ENCODE measurements at places on chromosomes 12 and 14.

DNA sequence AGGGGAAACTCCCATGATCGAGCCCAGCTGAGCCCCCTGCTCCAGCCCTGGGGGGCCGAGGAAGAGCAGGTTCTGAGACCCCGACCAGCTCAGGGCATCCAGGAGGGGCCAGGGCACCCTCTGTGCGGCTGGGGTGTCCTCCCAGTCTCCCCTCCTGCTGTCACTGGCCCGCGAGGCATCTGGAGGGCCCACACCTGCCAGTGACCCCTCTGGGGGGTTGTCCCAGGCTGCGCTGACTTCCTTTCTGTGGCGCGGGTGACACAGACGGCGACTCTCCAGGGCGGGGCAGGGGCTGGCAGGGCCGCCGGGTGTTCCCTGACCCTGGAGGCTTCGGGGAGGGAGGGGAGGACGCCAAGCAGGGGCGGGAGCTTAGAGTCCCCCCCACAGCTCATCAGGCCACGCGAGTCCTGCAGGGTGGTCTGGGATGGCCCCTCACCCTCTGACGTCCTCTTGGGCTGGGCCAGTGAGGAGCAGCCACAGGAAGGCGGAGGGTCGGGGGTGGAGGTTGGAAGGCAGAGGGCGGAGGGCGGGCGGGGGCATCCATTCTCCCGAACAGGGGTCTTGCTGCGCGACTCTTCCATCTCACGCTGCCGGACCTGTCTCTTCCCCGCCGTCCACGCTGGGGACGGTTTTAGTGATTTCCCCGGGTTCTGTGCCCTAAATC is 38.6 kb upstream of the FBRSL1 start:
- DNase-seq: no peak

DNA sequence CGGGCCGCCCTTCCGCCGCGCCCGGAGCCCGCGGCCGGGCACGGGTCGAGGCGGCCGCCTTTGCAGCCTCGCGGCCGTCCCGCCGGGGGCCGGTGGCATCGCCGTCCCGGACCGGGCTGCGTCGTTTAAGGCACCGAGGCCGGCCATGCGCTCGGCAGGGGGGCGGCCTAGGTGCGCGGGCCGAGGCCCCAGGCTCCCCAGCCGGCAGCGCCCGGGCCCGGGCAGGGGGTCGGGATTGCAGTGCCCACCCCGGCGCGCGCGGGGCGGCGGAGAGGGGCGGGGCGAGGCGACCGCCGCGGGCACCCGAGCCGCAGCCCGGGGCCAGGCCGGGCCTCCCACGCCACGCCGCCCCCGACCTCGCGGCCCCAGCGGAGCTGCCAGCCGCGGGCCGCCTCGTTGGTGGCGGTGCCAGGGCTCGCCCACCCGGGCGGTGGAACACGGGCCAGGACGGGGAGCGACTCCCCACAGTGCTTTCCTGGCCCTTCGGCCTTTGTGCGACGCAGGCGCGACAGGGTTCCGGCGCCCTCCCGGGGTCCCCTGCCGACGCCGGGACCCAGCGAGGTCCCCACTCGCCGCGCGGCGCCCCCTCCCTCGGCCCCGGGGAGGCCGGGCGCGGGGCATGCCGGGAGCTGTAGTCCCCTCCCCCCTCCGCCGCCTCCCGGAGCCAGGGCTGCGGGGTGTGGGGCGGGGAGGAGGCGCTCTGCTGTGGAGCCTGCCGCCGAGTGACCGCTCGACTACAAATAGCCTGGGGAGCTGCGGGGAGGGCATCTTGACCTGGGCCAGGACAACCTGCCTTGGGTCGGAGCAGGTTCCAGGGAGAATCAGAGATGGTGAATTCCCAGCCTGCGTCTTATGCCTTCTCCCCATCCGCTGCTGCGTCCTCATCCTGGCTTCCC is 769 bp downstream of the FKBP4 start:
- peak; percentile 52 for DNase-seq

DNA sequence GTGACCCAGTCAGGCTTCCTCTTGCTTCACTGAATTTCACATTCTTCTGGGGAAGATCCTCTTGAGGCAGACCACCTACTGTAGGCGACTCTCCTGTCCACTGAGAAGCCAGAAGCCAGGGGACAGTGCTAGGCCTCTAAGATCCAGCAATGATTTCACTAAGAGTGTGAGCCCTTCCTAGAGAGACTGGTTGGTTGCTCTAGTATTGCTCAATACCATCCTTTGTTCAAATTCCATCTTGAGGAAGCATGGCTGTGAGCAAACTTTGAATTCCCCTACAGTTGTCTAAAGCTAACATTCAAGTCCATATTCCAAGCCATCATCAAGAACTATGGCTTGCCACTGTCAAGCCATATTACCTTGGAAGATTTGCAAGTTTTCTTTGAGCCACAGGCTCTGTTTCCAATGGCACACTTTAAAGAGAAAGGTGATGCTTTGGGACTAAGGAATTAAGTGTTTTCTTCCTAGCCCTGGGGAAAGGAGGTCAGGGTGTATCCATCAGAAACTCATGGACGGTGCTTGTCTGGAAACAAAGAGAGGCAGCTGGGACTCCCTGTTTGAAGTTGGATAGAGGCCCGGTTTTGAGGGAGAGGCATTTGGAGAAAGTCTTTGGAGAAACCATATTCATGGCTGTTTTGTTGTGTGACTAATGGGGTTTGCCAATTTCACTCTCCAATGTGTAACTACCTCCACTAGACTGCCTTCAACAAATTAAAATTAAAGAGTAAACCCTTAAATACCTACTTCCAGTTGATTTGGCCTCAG is 1217.9 kb downstream of the VRK1 start:
- no peak for DNase-seq

GRCh38 chr12:67483871-67484554 is 164.5 kb upstream of the DYRK2 start:
- DNase-seq: no peak

- no peak for DNase-seq
Measured at GRCh38 chr14:20608383-20609110, 17.4 kb upstream of the RNASE12 start.

GRCh38 chr12:116601933-116602810 is 43.0 kb downstream of the MAP1LC3B2 start:
- DNase-seq: peak; percentile 63

GRCh38 chr12:8629486-8630033 is 16.9 kb upstream of the AICDA start:
- DNase-seq: no peak

DNA sequence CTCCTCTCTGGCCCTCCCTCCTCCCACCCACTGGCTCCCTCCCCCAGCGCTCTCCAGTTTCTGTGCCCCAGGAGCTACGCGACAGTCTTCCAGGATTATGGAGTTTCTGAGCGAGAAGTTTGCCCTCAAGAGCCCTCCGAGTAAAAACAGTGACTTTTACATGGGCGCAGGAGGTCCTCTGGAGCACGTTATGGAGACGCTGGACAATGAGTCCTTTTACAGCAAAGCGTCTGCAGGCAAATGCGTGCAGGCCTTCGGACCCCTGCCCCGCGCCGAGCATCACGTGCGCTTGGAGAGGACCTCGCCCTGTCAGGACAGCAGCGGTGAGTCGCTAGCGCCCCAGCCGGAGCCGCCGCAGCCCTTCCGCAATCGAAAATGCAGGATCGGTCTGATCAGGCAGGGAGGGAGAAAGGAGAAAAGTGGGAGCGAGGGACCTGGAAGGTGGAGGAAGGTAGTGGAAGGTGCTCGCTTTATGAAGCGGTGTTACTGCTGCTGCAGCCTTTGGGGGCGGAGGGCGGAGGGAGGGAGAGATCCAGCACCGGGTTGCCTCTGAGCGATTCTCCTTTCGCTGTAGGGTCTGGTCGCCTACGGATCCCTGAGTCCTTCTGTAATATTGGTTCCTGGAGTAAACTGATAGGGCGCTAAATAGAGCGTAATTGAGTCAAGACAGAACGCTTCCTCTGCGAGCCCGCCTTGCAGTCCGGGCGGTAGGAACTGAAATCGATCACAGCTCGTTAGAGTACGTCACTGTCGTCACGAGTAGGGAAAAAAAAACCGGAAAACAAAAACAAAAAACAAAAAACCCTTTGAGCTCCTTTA is at the start of gene ALX1:
Gene ALX1, plus strand, starts transcription at position 56 of the 819 bp plus-strand sequence. Its CDS starts 42 bp downstream, at position 98.
- DNase-seq: peak; percentile 64

- no peak for DNase-seq
Measured at GRCh38 chr14:73795974-73796373, 55.7 kb upstream of the PTGR2 start.

DNA sequence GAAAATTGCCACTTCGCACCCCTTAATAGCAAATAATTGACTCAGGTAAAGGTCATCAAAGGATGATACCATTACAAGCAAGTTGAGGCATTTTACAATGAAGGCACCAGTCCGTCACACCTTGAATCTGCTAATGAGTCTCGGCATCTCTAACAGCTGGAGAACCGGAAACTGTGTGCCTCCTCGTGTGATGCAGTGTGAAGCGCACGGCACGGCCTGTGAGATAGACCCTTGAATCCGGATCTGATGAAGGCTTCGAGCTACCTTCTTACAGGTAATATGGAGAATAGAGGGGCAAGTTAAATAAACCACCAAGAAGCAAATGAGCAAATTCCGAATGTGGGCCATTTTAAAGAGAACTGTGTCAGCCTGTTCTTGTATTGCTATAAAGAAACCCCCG is 19.8 kb upstream of the TUBA1A start:
- no peak for DNase-seq

DNA sequence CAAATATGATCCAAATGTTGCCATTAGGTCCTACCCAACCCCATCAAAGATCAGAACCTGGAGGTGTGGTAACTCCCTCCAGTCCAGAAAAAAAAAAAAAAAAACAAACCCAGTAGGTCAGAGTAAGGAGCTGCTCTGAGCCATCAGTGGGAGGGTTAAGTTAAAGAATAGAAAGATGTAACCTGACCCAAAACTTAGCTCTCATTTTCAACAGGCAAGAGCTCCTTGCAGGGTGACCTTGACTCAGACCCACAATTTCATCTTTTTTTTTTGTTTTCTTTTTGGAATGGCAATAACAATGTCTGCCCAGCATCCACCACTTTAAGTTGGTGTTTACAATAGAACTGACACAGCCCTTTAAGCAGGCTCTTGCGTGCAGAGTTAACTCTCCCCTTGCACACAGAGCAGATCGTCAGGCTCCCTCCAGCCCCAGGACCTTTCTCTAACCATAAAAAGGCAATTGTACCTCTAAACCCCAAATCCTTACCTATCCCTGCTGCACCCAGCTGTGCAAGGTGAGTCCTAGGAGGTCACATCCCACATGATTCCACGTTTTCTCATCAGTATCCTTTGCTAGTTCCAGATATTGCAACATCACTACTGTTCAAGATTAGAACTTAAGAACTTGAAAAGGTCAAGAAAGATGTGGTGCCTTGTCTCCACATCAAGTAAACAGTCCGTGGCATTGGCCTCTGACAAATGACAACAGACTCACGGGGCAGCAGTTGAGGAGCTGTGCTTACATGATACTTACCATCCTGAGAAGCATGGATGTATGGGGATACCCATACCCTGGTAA is 178.6 kb upstream of the EEA1 start:
- DNase-seq: no peak

DNA sequence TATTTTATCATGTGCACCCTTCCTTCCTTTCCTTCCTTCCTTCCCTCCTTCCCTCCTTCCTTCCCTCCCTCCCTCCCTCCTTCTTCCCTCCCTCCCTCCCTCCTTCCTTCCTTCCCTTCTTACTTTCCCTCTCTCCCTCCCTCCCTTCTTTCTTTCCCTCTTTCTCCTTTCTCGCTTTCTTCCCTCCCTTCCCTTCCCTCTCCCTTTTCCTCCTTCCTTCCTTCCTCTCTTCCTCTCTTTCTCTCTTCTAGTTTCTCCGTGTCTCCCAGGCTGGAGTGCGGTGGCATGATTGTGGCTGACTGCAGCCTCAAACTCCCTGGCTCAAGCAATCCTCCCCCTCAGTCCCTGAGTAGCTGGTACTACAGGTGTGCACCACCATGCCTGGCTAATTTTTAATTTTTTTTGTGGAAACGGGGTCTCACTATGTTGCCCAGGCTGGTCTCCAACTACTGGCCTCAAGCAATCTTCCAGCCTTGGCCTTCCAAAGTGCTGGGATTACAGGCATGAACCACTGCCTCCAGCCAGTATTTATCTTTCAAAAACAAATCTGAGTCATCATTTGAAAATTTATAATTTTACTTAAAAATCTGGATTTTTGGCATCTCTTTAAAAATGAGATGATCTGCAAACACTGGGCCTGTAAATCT is 7.8 kb downstream of the C1RL start:
- no peak for DNase-seq

- DNase-seq: no peak
Measured at GRCh38 chr12:76715332-76715731, 48.6 kb upstream of the ZDHHC17 start.

- no peak for DNase-seq
Measured at GRCh38 chr12:79255288-79255687, 390.7 kb downstream of the SYT1 start.

DNA sequence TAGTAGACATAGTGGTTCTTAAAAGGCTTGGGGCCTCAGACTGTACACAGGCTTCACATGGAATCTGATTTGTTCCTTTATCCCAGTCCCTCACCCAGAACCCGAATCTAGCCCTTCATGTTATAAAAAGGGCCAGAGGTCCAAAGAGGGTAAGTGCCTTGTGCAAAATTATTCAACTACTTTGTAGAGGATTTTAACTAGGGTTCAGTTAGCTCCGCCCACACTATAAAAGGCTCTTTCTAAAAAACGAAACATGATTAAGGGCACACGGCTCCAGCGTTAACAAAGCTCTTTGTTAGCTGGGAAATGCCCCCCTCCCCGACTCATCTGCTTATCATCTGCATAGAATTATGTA is 3.2 kb upstream of the SOCS2 start:
- no peak for DNase-seq

DNA sequence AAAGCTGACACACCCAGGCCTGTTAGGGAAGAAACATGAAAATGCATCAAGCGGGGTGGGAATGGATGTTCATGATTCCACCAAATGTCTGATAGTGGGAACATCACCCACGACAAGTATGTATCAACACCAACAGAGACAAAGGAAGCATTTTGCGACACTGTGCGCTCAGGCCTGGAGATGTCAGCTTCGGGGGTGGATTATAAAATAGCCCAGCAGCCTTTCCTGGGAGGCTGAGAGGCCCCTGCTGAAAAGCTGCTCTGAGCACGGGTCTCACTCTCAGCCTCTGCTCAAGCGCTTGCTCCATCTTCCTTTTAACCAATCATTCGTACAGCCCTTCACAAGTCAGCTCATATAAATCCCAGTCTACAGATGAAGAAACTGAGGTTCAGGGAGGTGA is 213.5 kb downstream of the BCL11B start:
- no peak for DNase-seq

DNA sequence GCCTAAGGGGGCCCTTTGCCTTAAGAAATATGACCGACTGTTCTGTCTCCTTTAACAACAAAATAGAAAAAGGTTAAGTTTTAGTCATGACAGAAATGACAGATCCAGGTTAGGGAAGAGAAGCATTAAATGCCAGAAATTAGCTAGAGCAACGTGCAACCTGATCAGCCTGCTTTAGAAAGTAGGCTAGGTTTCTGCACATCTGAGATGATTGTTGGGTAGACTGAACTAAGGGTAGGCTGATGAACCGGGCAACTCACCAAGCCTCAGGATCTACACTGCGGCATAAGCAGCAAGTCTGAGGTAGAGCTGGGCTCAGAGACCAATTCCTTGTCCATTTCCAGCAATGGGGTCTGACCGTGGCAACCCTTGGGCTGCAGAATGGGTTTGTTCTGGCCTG is 29.4 kb downstream of the NPC2 start:
- no peak for DNase-seq

- no peak for DNase-seq
Measured at GRCh38 chr12:109759595-109759994, 46.0 kb downstream of the FAM222A start.

GRCh38 chr14:51663783-51664326 is 12.1 kb downstream of the FRMD6 start:
- no peak for DNase-seq
